Esophagus muscularis mucosa (tissue), 4 donors: ENCODE measurements at places on chromosomes 4 and X. TPM values are rescaled to one million over a fixed set of nuclear protein-coding genes. Genes with fewer than 3 reads are reported as not detected.

GRCh38 chr4:24770667-24771066 is 24.7 kb upstream of the SOD3 start:
- no peak overlapping the region for H3K27ac ChIP-seq
- H3K4me1 ChIP-seq, result peaks cover 16% of the 10 kb centered on the region
- DNase-seq, result no peak
- H3K4me3 ChIP-seq, result no peak overlapping the region
- H3K27me3 ChIP-seq, result no peaks in the 10 kb centered on the region

The SMIM43 gene
- total RNA-seq, result 0.50 TPM

- peaks cover under 1% of the 10 kb centered on the region for H3K4me1 ChIP-seq
- no peak overlapping the region for H3K27ac ChIP-seq
- no peaks in the 10 kb centered on the region for H3K36me3 ChIP-seq
- H3K4me3 ChIP-seq, result no peak overlapping the region
- peaks cover 71% of the 10 kb centered on the region for H3K27me3 ChIP-seq
Measured at GRCh38 chr4:6332042-6332668, 62.5 kb downstream of the WFS1 start.

The ADH1C gene
- 4.8 TPM for total RNA-seq

DNA sequence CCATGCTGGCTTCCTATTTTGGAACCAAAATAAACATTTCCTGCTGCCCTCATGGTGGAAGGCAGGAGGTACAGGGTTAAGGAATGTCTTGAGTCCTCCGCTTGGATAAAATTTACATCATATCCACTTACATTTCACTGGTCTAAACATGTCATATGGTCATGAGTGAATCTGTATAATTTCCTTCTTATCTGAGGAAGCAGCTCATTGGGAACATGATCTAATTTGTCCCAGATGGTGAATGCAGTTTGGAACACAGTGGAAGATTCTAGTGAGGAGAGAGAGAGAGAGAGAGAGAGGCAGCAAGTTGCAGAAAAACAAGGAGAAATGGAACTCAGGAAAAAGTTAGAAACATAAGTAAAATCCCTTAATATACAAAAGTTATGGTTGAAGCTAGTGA is 46.8 kb downstream of the MXRA5 start:
- no peak overlapping the region for H3K27ac ChIP-seq
- no peaks in the 10 kb centered on the region for H3K36me3 ChIP-seq
- no peak for DNase-seq
- no peaks in the 10 kb centered on the region for H3K4me1 ChIP-seq

The MAGEB2 gene
- not detected for total RNA-seq

The MAPK10 gene
- 13.7 TPM for total RNA-seq

GRCh38 chr4:108700081-108700757 is 49.8 kb downstream of the OSTC start:
- H3K4me3 ChIP-seq, result no peak overlapping the region
- H3K27me3 ChIP-seq, result no peaks in the 10 kb centered on the region
- no peak overlapping the region for H3K27ac ChIP-seq

GRCh38 chr4:140673729-140674128 is 82.5 kb downstream of the TBC1D9 start:
- H3K36me3 ChIP-seq, result peaks cover 7% of the 10 kb centered on the region
- no peaks in the 10 kb centered on the region for H3K27me3 ChIP-seq
- DNase-seq, result no peak
- peaks cover 12% of the 10 kb centered on the region for H3K4me1 ChIP-seq
- no peak overlapping the region for H3K27ac ChIP-seq
- H3K4me3 ChIP-seq, result no peak overlapping the region

GRCh38 chrX:148229801-148230303 is 248.7 kb downstream of the FMR1NB start:
- H3K4me3 ChIP-seq, result no peak overlapping the region
- H3K36me3 ChIP-seq, result no peaks in the 10 kb centered on the region
- no peak overlapping the region for H3K27ac ChIP-seq
- H3K4me1 ChIP-seq, result no peaks in the 10 kb centered on the region
- H3K27me3 ChIP-seq, result no peaks in the 10 kb centered on the region

- H3K27ac ChIP-seq, result no peak overlapping the region
- DNase-seq, result no peak
- no peaks in the 10 kb centered on the region for H3K27me3 ChIP-seq
- H3K4me3 ChIP-seq, result no peak overlapping the region
- H3K4me1 ChIP-seq, result peaks cover 6% of the 10 kb centered on the region
- H3K36me3 ChIP-seq, result peaks cover 56% of the 10 kb centered on the region
Measured at GRCh38 chr4:2702361-2702760, 53.8 kb downstream of the TNIP2 start.

The SGMS2 gene
- total RNA-seq, result 278 TPM

DNA sequence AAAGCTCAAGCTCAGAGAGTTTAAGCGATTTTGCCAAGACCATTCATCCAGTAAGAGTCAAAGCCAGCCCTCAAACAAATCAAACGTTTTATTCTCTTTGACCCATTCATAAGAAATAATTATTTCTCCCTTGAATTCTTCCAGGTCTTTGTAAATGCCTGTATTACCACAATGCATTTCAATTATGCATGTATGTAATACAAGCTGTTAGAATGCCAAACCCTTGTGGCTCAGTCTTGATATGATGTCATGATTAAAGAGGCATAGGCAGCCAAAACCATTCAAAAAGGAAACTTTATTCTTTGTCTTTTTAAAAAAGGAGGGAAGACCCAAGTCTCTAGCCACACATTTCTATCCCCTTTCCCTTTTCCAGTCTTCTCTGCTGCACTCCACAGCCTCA is 56.5 kb upstream of the PGM2 start:
- no peak overlapping the region for H3K4me3 ChIP-seq
- no peak overlapping the region for H3K27ac ChIP-seq
- H3K27me3 ChIP-seq, result no peaks in the 10 kb centered on the region
- no peak for DNase-seq
- H3K36me3 ChIP-seq, result no peaks in the 10 kb centered on the region
- H3K4me1 ChIP-seq, result no peaks in the 10 kb centered on the region

DNA sequence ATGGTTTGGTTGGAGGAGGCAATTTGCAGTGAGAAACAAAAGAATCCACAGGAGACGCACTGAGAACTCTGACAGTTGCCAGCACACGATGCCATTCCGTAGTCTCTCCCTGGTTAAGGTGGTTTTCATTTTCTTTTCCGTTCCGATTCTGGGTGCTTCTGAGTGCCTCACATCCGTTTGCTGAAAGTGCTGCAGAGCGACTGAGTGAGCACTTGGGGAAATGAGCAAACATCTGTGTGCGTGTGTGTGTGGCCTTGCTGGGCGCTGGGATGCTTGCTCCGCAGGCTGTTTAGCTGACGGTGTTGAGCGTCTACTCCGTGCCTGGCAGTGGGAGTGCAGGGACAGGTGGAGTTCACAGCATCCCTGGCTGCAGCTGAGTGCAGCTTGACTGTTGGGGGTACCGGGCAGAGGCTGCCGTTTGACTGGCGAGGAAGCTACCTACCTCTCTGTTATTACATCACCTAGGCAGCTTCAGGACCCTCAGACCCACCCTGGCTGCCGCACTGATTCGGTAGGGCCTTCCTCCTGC is 49.3 kb downstream of the SORCS2 start:
- H3K27ac ChIP-seq, result no peak overlapping the region
- H3K4me3 ChIP-seq, result no peak overlapping the region

The LDB2 gene
- total RNA-seq, result 31.7 TPM

The MOSPD2 gene
- 10.4 TPM for total RNA-seq

GRCh38 chrX:47091149-47091775 is 13.0 kb downstream of the RGN start:
- no peaks in the 10 kb centered on the region for H3K27me3 ChIP-seq
- no peak overlapping the region for H3K4me3 ChIP-seq
- no peaks in the 10 kb centered on the region for H3K36me3 ChIP-seq

DNA sequence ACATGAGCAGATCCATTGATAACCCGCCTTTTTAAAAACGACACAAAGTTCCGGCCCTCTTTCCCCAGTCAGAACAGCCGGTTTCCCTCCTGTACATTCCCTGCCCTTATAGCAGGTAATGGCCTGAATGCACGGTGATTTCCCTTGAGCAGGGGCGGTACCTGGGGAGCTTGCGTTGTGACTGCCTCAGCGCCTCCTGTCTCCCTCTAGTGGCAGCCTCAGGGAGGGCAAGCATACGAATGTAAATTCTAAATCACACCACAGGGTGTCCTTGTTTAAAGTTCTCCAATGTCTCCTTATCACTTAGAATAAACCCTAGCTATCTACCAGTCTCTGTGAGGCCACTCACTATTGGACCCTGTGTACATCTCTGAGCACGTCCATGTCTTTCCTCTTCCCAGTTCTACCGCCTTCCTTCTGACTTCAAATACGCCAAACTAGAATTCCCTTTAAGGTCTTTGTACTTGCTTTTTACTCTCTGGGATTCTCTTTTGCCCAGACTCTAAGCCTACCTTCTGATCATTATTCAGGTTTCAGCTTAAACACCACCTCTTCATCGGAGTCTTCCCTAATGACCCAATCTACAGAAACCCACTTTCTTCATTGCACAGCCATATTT is 18.4 kb upstream of the LDB2 start:
- DNase-seq, result no peak
- no peaks in the 10 kb centered on the region for H3K36me3 ChIP-seq
- no peaks in the 10 kb centered on the region for H3K4me1 ChIP-seq
- H3K4me3 ChIP-seq, result no peak overlapping the region
- no peaks in the 10 kb centered on the region for H3K27me3 ChIP-seq

- no peaks in the 10 kb centered on the region for H3K4me1 ChIP-seq
- no peak overlapping the region for H3K27ac ChIP-seq
- no peak for DNase-seq
- H3K4me3 ChIP-seq, result no peak overlapping the region
Measured at GRCh38 chr4:104064646-104065577, 345.1 kb upstream of the TACR3 start.

GRCh38 chr4:88779431-88779830 is 81.8 kb upstream of the NAP1L5 start:
- no peak overlapping the region for H3K4me3 ChIP-seq
- H3K36me3 ChIP-seq, result peaks cover 70% of the 10 kb centered on the region

The CPE gene
- total RNA-seq, result 104 TPM

The PABPC5 gene
- total RNA-seq, result 4.2 TPM

The MAGEE2 gene
- total RNA-seq, result not detected

GRCh38 chr4:147108409-147108808 is 162.7 kb upstream of the TTC29 start:
- H3K27me3 ChIP-seq, result no peaks in the 10 kb centered on the region
- H3K4me3 ChIP-seq, result no peak overlapping the region
- no peak for DNase-seq
- H3K4me1 ChIP-seq, result peaks cover 4% of the 10 kb centered on the region
- no peaks in the 10 kb centered on the region for H3K36me3 ChIP-seq
- no peak overlapping the region for H3K27ac ChIP-seq

DNA sequence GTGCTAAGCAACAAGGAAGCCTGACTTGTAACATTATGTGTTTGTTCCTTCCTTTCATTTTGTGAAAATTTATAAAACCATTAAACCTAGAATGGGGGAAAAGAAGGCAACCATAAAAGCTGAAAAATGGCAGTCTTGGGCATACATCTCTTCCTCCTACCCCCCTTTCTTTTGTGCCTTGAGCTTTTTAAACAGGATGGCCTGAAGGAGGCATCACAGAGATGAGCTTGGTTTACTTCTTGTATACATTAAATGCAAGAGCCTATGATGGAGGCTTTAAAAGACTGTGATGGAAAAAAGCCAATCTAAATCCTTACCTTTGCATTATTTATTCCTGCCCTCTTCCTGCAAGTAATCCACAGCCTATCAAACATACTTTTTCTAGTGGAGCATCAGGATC is 36.2 kb upstream of the ADH7 start:
- H3K4me1 ChIP-seq, result no peaks in the 10 kb centered on the region
- no peaks in the 10 kb centered on the region for H3K27me3 ChIP-seq
- H3K36me3 ChIP-seq, result no peaks in the 10 kb centered on the region
- DNase-seq, result no peak
- H3K4me3 ChIP-seq, result no peak overlapping the region

The AFAP1 gene
- 71.3 TPM for total RNA-seq

GRCh38 chrX:71171110-71171801 is 26.6 kb downstream of the NLGN3 start:
- H3K4me1 ChIP-seq, result no peaks in the 10 kb centered on the region
- H3K4me3 ChIP-seq, result no peak overlapping the region
- H3K36me3 ChIP-seq, result no peaks in the 10 kb centered on the region
- no peak overlapping the region for H3K27ac ChIP-seq

The GPRIN3 gene
- total RNA-seq, result 2.9 TPM

DNA sequence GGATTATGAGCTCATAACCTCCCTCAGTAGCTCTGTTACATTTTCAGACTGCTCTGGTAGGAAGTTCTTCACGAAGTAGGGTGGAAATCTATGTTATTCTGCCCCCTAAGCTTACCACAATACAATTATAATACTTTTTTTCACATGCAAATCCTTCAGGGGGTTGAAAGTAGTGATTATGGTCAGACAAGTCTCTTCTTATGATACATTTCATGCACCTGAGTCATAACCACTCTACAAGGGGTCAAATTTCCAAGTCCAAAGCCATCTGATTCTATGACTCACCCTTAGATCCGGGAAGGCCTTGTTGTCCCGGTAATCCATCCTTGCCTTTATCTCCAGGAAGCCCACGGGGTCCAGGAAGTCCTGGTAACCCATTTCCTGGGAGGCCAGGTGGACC is 95.2 kb downstream of the ATG4A start:
- no peak for DNase-seq
- H3K27ac ChIP-seq, result no peak overlapping the region
- H3K4me3 ChIP-seq, result no peak overlapping the region

The UCHL1 gene
- 120 TPM for total RNA-seq

GRCh38 chr4:10891866-10892265 is 207.3 kb upstream of the CLNK start:
- no peaks in the 10 kb centered on the region for H3K4me1 ChIP-seq
- H3K36me3 ChIP-seq, result no peaks in the 10 kb centered on the region
- no peaks in the 10 kb centered on the region for H3K27me3 ChIP-seq
- H3K4me3 ChIP-seq, result no peak overlapping the region
- no peak for DNase-seq

GRCh38 chr4:130393642-130394041 is 1297.7 kb downstream of the C4orf33 start:
- no peak overlapping the region for H3K27ac ChIP-seq
- no peak for DNase-seq
- H3K36me3 ChIP-seq, result no peaks in the 10 kb centered on the region
- no peaks in the 10 kb centered on the region for H3K4me1 ChIP-seq

DNA sequence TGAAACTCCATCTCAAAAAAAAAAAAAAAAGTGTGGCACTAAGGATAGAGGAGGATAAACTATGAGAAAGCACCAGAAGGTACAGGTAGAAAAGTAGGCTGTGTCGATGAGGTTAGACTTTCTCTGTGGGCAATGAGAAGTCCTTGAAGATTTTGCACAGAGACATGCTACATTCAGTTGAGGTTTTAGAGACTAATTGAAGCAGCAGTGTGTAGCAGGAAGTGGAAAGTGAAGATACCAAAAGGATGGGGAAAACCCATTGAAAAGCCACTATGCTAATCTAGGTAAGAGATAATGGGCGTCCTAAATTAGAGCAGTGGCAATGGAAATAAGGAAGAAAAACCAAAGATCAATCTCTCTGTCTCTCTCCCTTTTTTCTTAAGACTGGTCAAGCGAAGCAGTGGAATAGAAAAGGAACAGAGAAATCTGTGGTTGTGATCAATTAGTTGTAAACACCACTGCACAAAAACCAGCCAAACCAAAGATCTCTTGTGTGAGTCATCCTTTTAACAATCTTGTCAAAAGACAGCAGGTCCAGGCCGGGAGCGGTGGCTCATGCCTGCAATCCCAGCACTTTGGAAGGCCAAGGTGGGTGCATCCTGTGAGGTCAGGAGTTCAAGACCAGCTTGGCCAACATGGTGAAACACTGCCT is 3.5 kb downstream of the SPINK2 start:
- H3K27ac ChIP-seq, result no peak overlapping the region
- peaks cover 4% of the 10 kb centered on the region for H3K4me1 ChIP-seq
- H3K36me3 ChIP-seq, result no peaks in the 10 kb centered on the region
- H3K4me3 ChIP-seq, result no peak overlapping the region
- no peaks in the 10 kb centered on the region for H3K27me3 ChIP-seq
